ENCODE measurements at places on chromosomes 16 and 17. TPM values are rescaled to one million over a fixed set of nuclear protein-coding genes. Genes with fewer than 3 reads are reported as not detected.

The GAS2L2 gene
- total RNA-seq: not detected

The UTS2R gene
- total RNA-seq: not detected

DNA sequence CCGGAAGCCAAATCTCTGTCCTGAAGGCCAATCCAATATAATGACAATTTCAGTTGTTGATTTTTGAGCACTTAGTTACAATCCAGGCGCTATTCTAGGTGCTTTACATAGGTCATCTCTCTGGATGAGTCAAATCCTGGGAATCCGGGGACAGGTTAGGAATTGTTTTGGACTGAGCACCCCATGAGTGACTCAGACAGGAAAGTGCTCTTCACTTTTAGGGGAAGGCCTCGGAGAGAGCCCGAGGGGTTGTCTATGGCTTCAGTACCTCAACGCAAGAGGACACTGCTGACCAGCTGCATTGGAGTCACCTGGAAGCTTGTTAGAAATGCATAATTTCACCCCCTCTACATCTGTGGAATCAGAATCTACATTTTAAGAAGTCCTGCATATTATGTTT, 108.8 kb downstream of the IRX5 start:
- H3K27ac ChIP-seq: no peak overlapping the region
- no peaks in the 10 kb centered on the region for H3K4me1 ChIP-seq
- H3K27me3 ChIP-seq: peaks cover 60% of the 10 kb centered on the region
- no peak overlapping the region for H3K4me3 ChIP-seq
- no peaks in the 10 kb centered on the region for H3K36me3 ChIP-seq

DNA sequence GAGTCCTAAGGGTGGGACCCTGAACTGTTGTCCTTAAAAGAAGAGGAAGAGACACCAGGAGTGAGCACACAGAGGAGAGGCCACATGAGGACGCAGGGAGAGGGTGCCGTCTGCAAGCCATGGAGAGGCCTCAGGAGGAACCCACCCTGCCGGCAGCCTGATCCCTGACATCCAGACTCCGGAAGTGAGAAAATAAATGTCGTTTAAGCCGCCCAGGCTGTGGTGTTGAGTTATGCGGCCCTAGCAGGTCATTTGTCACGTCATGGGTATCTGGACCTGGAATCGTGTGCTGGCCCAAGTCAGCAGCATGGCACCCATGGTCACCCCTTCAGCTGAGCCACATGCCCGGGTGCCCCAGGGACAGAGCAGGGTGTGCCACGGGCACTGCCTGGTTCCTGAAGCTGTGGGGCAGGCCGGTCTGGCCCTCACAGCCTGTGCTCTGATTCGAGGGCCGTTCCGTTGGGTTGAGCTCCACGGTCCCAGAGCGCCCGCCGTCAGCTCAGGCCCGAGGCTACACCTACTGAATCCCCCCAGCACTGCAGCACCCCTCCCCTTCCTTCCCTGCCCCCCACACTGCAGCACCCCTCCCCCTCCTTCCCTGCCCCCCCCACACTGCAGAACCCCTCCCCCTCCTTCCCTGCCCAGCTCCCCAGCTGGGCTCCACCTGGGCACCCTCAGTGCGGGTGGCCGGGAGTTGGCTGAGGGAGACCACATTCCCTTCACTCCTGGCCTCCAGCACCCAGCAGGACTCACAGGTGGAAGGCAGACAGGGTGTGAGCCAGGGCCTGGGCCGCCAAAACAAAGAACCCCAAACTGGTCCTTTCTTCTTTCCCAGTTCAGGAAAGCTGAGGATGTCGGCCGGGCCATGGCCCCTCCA, 2.7 kb upstream of the CCDC57 start:
- H3K36me3 ChIP-seq: peaks cover 52% of the 10 kb centered on the region
- H3K27ac ChIP-seq: peak overlapping the region; percentile 72
- peaks cover 39% of the 10 kb centered on the region for H3K4me1 ChIP-seq
- no peaks in the 10 kb centered on the region for H3K27me3 ChIP-seq
- DNase-seq: no peak
- H3K4me3 ChIP-seq: no peak overlapping the region

The RARA gene
- total RNA-seq: 150 TPM

- H3K27me3 ChIP-seq: no peaks in the 10 kb centered on the region
- peak overlapping the region; percentile 62 for H3K27ac ChIP-seq
- H3K36me3 ChIP-seq: peaks cover 58% of the 10 kb centered on the region
- H3K4me1 ChIP-seq: peaks cover 23% of the 10 kb centered on the region
- peak; percentile 45 for DNase-seq
Measured at GRCh38 chr17:81665205-81666091, 957 bp downstream of the OXLD1 start.

The DUS2 gene
- total RNA-seq: 31.7 TPM

DNA sequence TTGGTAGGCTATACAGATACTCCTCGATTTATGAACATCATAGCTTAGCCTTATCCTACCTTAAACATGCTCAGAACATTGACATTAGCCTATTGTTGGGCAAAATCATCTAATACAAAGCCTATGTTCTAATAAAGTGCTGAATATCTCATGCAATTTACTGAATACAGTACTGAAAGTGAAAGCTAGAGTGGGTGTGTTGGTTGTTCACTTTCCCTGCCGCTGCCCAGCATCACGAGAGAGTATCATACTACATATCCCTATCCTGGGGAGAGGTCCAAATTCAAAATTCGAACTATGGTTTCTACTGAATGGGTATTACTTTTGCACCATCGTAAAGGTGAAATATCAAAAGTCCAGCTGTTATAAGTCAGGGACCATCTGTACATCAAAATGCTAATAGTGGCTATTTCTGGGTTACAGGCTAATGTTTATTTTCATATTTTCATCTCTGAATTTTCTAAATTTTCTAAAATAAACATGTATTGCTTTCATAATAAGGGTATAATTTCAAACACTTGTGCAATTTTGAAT, 54.5 kb downstream of the NACA2 start:
- DNase-seq: no peak
- H3K4me3 ChIP-seq: no peak overlapping the region
- no peaks in the 10 kb centered on the region for H3K27me3 ChIP-seq

DNA sequence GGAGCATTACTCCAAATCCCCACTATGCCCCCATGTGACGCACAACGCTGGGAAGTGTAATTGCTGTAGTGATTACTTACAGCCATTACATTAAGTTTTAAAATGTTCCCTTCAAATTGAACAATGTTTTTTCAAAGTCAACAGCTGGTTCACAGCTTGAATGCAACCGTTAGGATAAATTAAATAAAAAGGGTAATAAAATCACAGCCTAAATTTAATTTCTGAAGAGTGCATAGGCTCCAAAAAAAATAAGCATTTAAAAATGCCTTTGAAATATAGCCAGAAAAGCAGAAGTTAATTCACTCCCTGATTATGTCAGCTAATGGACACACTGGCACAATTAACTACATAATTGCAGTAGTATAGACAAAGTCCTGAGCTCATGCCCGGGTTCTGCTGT, 50.5 kb upstream of the KDM8 start:
- H3K27ac ChIP-seq: no peak overlapping the region
- H3K4me3 ChIP-seq: no peak overlapping the region

GRCh38 chr17:74798239-74798707, 22.1 kb upstream of the NAT9 start:
- peaks cover 5% of the 10 kb centered on the region for H3K36me3 ChIP-seq
- no peak overlapping the region for H3K27ac ChIP-seq
- no peaks in the 10 kb centered on the region for H3K27me3 ChIP-seq
- H3K4me3 ChIP-seq: no peak overlapping the region
- H3K4me1 ChIP-seq: no peaks in the 10 kb centered on the region

- H3K27me3 ChIP-seq: peaks cover 27% of the 10 kb centered on the region
- no peak overlapping the region for H3K4me3 ChIP-seq
- no peaks in the 10 kb centered on the region for H3K36me3 ChIP-seq
- no peak for DNase-seq
Measured at GRCh38 chr16:82675300-82675699, 48.5 kb downstream of the CDH13 start.

The DNAI2 gene
- total RNA-seq: not detected

DNA sequence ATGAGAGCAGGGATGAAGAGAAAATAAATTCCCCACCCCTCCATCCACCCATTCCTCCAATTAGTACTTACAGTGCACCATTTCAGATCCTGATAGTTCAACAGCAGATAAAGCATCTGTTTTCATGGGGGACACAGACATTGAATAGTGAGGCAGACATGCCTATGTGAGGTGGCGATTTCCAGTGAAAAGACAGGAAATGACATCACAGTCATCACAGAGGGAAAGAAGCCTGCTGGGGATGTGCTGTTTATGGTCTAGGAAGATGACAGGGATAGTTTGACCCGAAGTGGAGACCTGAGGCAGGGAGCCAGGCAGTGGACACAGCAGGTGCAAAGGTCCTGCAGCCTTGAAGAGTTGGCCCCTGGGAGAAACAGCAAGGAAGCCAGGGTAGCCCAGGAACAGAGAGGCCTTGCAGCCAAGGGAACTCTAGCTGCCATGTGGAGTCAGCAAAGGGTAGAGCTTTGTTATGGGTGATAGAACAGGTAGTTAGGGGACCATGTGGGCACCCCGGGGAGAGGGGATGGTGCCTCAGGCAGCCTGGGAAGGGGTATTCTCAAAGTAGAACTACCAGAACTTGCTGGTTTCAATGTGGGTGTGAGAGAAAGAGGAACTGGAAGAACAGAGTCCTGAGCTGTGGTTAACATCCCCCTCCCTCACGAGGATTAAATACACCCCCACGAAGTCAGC, 256.6 kb downstream of the CPPED1 start:
- H3K36me3 ChIP-seq: no peaks in the 10 kb centered on the region
- no peaks in the 10 kb centered on the region for H3K27me3 ChIP-seq
- H3K27ac ChIP-seq: no peak overlapping the region

Data from Calu3 (cell line).